ENCODE measurements at places on chromosomes 12 and 14.

DNA sequence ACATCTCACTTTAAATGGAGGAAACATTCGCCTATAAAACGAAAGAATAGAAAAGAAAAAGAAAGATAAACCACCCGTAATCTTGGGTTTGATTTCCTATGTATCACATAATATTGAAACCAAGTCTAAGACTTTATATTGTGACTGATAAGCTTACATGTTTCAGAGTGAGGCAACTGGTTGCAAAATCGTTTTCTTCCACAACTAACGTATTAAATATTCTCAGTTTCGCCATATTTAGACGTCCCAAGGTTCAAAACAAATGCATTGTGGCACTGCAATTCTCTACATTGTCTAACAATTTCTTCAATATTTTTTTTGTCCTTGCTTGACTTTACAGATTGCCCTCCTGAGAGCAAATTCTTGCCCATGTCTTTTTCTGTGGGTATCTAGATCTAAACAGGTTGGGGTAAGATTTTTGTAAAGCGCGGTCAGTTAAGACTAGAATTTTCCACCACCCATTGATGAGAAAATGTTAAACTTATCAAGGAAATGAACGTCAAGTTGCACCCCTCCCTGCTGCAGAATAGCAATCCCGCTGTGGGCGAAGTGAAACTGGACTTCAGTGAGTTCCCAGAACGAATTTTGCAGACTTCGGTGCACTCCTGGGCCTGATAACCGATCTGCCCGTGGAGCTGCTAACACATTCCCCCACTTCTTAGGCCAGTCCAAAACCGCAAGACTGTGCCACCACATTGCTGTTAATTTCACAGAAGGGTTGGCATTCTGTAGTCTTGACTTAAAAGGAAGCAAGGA lies 2.7 kb downstream of the TBX3 start:
- DNase-seq, result no peak

DNA sequence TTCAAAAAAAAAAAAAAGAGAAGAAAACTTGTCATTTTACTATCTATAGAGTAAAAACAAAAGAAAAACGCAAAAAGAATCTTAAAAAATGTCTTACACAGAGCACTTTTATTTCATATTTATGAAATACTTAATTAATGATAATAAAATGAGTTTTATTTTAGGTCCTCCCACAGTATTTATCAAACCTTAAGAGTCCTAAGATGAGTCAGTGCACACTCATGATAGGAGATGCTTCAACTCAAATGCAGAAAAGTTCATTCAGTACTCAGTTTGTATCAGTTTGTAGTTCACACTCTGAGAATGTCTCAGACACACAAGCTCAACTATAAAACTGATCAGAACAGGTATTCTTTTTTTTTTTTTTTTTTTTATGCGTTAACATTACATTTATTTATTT lies 41.7 kb downstream of the TRIM9 start:
- DNase-seq, result no peak

GRCh38 chr14:72844524-72844923 lies 49.4 kb downstream of the DPF3 start:
- no peak for DNase-seq

DNA sequence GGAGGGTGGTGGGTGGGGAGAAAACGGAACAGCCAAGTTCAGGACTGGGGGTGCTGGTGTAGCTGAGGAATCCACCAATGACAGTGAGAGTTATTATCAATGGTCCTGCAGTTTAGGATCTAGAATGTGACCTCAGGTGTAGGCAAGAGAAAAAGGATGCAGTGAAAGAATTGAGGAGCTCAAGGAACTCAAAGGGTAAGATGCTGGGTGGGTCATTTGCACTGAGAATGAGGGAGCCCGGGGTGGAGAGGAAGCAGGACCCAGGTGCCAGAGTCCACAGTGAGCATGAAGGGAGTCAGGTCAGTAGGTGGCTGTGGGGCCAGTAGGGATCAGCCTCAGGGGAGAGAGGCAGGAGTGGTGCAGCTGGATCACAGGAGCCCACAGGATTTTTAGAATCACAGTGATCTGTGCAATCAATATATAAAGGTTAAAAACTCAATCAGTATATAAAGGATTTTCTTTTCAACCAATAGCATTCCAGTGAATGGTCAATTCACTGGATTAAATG lies 3.2 kb upstream of the KRT7 start:
- no peak for DNase-seq

DNA sequence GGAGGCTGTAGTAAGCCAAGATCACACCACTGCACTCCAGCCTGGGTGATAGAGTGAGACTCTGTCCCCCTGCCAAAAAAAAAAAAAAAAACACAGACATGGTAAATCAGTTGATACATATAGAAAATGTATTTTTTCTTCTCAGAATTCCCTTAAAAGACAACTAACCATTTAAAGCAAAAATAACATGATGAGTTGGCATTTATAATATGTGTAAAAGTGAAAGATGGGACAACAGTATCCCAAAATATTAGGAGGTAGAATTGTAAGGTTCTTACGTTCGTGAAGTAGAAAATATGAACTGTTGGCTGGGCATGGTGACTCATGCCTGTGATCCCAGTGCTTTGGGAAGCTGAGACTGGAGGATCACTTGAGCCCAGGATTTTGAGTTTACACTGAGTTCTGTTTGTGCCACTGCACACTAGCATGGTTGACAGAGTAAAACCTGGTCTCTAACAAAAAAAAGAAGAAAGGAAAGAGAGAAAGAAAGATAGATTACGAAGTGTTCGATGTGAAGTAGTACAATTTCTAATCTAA lies 296.7 kb downstream of the FBXL14 start:
- DNase-seq, result no peak

DNA sequence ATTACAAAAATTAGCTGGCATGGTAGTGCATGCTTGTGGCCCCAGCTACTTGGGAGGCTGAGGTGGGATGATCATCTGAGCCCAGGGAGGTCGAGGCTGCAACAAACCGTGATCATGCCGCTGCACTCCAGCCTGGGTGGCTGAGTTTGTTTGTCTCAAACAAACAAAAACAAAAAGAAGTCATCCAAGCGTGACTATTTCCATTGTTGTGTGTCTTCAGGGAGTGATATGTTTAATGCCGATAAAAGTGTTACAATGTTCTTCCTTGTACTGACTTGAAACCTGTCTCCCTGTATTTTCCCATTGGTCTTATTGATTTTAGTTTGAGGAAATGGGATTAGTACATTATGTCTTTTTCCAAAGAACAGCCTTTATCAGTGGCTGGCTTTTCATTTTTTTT lies 75.6 kb upstream of the USP44 start:
- no peak for DNase-seq

DNA sequence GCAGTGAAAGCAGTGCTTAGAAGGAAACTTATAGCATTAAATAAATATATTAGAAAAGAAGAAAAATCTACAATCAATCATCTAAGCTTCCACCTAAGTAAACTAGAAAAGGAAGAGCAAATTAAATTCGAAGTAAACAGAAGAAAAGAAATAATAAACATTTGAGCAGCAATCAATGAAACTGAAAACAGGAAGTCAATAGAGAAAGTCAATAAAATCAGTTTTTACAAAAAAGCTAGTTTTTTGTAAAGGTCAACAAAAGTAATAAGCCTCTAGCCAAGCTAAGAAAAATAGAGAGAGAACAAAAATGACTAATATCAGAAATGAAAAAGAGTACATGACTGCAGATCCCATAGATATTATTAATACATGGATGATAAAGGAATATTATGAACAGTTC lies 34.2 kb upstream of the KTN1 start:
- no peak for DNase-seq

DNA sequence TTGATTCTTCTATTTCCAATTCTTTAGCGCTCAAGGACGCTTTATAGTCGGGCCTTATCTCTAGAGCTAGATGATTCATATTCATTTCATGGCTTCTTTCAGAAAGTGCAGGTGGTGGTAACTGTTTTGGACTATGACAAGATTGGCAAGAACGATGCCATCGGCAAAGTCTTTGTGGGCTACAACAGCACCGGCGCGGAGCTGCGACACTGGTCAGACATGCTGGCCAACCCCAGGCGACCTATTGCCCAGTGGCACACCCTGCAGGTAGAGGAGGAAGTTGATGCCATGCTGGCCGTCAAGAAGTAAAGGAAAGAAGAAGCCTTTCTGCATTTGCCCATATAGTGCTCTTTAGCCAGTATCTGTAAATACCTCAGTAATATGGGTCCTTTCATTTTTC lies 241.9 kb downstream of the PAWR start:
- DNase-seq, result no peak

DNA sequence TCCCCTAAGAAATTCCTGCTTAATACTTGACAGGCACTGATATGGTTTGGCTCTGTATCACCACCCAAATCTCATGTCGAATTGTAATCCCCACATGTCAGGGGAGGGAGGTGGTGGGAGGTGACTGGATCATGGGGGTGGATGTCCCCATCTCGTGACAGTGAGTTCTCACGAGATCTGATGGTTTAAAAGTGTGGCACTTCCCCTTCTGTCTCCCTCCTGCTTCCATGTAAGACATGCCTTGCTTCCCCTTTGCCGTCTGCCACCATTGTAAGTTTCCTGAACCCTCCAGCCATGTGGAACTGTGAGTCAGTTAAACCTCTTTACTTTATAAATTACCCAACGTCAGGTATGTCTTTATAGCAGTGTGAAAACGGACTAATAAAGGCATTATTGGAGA lies 198.0 kb downstream of the FOXN3 start:
- no peak for DNase-seq

DNA sequence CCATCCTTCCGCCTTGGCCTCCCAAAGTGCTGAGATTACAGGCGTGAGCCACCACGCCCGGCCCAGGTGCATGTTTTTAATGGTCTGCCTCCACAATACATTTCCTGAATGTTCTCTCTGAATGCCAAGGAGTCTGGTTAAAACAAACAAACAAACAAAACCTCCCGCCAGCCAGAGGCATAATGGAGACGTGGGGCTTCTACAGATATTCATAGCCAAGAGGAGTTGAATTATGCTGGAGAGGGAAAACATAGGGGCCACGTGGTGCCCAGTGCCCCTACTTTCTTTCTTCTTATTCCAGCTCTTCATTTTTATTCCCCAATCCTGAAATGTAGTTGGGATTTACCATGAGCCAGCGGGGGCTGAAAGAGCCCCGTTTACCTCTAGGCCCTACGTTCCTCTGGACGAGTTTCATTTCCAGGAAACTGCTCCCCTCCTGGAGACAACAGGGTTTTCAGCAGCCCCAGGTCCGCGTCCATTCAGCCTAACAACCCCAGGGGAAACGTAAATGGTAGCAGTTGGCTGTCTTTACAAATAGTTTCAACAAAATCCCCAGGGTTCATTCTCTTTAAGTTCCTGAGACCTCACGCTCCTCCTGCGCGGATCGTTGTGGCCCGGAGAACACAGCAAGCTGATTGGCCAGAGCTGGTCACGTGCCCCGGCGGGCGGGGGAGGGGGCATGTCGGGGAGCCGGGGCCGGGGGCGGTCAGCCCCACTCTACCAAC lies 108.5 kb upstream of the ESRRB start:
- peak; percentile 39 for DNase-seq

DNA sequence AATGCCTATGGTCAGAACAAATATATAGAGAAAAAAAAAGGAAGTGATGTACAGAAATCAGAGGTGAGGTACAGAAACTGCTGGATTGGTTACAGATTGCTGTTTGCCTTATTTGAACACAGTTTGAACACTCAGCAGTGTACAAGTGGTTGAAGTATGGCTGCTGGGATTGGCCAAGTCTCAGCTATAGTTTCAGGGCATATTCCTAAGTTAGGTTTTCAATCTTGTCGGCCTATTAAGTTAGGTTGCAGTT lies 146.4 kb downstream of the LLPH start:
- no peak for DNase-seq

DNA sequence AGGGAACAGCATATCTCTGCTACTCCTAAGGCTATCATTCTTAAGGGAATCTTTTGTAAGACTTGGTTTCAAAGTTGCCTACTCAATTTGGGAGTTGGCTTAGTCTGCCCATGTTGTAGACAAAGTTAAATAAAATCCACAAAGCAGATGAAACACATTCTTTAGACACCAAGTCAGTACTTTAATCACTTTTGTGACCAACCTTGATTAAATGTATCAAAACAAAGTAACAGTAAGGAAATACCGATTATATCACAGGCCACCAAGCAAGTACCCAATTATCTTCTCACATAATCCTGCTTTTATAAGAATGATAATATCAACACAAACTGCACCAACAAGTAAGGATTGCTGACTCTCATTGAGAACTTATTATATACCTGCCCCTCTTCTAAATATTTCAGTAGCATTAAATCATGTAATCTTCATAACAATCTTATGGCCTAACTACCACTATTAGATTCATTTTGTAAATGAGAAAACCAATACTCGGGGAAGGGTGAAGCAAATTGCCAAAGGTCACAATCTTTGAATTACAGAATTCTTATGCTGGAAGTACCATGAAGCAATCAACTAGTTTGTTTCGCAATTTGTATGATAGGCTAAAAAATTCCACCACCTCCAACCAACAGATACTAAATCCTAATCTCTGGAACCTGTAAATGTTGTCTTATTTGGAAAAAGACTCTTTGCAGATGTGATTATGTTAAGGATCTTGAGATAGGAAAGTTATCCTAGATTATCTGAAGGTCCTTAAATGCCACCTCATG lies 12.6 kb upstream of the DIO2 start:
- no peak for DNase-seq

- DNase-seq, result no peak
These were observed 321 bp upstream of the USP30 start for GRCh38 chr12:109052097-109052413.

DNA sequence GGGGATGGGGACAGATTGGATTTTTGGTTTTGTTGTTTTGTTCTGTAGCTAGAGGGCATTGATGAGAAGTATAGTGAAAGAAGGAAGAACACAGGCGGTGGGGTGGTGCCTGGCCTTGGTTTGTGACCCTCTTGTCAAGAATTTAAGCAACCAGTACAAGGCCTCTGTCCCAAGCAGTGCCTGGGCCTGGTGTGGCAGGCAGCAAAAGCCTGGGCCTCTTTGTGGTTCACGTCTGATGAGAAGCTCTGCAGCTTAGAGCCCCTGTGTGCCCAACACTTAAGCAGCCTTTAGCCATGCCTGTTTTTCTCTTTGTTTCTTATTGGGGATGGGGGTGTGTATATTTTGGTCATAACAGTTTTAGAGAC lies 98.0 kb downstream of the PPP2R5C start:
- DNase-seq, result no peak

DNA sequence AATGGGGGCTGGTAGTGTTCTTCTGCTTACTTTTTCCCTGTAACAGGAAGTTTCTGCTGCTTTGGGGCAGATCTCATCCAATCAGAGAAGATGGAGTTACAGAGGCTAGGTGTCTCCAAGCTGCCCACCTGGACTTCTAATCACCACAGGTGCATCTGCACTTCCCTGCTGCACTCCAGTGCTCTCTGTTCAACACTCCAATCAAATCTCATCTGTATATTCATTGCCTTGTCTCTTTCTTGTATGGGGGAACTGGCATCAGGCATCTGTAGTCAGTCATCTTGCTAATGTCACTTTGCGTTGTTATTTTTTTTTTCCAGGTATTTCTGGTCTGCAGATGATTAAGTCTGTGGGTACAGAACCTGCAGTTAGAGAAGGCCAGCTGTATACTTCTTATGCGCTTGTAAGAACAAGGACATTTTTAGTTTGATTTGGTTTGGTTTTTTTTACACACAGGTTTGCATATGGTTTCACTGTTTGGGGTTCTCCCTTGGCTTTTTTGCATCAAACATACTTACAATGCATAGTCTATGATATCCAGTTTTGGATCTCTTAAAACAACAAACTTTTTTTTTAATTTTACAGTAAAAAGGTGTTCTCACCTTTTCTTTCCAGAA lies 116.0 kb downstream of the METTL25 start:
- no peak for DNase-seq
